ENCODE measurements at places on chromosomes 13 and 19.

GRCh38 chr13:99993660-99994637 is 12.4 kb downstream of the ZIC2 start:
- DNase-seq, result no peak

DNA sequence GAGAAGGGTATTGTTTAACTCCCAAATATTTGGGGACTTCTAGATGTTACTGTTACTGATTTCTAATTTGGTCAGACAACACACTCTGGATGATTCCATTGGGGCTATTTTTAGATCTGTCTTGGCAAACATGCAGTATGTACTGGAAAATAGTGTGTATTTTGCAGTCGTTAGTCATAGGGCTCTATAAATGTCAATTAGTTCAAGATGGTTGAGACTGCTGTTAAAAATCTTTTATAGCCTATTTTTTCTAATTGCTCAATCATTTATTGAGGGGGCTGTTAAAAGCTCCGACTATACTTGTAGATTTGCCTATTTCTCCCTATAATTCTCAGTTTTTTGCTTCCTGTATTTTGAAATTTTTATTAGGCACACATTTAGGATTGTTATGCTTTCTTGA is 31.4 kb downstream of the PPP5C start:
- DNase-seq, result no peak

GRCh38 chr13:19586904-19587634 is 25.7 kb upstream of the TPTE2 start:
- peak; percentile 77 for DNase-seq

- no peak for DNase-seq
These were observed 658 bp upstream of the ISOC2 start for GRCh38 chr19:55461974-55462626.

GRCh38 chr19:46979126-46980105 is 40.2 kb upstream of the NPAS1 start:
- DNase-seq, result no peak

All from CD4-positive, alpha-beta T cell treated with Interleukin-4 for 4 hours (primary cell).